WERI-Rb-1 (cell line): ENCODE measurements at places on chromosomes 2 and 18.

- DNase-seq = no peak
These were observed 227.7 kb downstream of the ALPK2 start for GRCh38 chr18:58401191-58401590.

DNA sequence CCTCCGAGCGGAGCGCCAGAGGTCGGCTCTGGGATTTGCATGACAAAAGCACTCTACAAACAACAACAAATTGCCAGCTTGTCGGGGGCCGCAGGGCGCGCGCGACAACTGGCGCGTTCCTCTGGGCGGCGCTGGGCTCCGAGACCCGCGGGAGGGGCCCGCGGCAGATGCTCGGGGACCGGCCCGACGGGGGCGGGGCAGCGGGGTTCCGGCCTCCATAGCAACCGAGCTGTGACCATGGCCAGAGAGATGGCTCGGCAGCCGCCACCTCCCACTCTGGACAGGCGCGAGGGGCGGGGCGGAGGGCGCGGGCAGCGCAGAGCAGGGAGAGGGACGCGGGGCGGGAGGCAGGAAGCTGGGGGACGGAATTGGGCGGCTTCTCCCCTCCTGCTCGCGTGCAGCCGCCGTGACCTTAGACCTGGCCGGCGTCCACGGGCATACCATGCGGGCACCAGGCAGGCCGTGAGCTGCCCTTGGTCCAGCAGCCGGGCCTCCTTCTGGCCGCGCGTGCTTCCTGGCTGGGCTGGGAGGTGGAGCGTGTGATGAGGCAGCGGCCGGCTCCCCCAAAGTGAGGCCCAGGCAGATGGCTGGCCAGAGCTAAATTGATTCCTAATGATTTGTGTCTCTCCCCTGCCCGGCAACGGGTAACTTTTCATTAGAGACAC is 171.5 kb downstream of the CELF4 start:
- DNase-seq = peak; percentile 96

DNA sequence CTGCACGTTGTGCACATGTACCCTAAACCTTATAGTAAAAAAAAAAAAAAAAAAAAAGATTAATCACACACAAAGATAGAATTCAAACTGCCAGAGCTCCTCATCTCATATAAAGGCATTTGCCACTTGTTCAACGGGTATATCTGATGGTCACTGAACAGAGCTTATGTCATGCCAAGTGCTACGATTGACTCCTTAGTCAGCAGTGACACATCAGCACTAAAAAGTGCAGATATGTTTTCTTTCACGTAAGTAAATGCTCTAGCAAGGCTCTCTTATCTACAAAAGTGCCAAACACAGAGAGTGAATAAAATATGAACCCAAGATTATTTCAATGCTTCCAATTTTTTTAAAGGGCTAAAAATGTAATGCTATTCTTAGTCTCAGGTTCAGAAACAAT is 1.1 kb downstream of the LMAN1 start:
- no peak for DNase-seq

GRCh38 chr2:229261599-229261998 is 9.5 kb downstream of the PID1 start:
- no peak for DNase-seq

DNA sequence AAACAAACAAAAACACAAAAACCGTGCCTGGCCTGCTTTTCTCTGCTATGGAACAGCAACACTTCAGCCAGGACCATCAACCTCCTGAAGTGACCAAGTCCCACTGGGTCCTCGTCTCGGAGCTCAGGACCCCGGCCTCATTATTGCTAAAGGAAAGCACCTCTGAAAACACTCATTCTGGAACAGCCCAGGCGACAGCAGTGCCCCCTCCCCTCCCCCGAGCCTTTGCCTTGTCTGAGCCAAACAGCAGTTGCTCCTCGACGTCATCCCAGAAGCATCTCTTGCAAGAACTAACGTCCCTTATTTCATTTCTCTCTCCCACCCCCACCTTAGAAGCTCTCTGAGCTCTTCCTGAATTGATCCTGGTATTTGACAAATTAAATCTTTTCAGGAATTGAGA is 27.4 kb downstream of the APCDD1 start:
- no peak for DNase-seq
